ENCODE measurements at places on chromosomes 5 and 9. TPM values are rescaled to one million over a fixed set of nuclear protein-coding genes. Genes with fewer than 3 reads are reported as not detected.

The LURAP1L gene
- not detected for total RNA-seq

- DNase-seq = no peak
Observed at GRCh38 chr5:32740651-32741050, 29.5 kb downstream of the NPR3 start.

DNA sequence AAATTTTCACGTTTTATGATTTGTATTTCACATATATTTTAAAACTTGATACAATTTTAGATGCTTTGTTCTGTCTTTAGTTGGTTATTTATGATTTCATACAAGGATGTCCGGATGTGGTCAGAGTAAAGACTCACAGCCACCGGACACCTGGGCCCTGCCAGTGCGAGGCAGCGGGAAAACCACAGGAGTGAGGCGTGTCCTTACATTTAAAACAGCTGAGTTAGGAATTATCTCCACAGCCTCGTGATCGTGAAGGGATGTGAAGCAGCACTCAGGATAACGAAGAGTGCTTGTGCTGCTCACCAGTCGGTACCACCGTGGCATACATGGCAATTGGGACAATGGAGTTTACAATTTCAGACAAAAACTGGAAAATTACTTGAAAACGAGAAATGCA, 14.0 kb downstream of the SNX18 start:
- DNase-seq = no peak

The PLK2 gene
- total RNA-seq = 3.8 TPM

DNA sequence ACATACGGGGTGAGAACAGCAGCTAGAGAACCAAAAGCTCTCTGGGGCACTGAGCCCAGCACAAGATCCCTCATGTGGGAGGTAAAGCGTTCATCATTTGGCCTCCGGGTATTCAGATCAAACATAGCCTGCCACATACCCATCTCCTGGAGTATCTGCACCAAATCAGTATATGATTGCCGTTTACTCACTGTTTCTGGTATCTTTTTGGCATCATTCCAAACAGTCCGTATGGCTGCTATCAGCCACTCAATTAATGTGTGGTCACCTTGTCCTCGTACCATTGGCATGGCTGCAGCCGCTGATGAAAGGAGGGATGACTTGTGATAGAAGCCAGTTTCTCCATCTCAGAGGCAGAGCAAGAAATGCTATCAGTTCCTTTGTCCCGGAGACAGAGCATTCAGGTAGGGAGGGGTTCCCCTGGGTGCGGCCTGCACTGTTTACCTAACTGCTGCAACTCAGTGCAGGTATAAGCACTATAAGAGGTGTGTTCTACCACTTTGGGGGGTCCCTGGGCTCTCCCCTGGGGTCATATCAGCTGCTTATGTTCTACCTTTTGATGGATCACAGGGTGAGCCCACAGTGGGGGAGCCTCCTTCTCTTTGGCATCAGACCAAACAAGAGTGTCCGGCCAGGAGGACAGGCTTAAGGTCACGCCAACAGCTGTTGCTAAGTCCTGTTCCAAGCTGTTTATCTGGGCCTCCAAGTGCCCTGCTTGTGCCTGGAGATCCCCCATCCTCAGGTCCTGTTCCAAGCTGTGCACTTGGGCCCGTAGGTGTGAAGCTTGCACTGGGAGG, 9.4 kb downstream of the DMAC1 start:
- no peak for DNase-seq

The FOXD4L5 gene
- 0.07 TPM for total RNA-seq

- DNase-seq = no peak
Observed at GRCh38 chr5:136065588-136065987, 36.8 kb downstream of the TGFBI start.

The EFNA5 gene
- not detected for total RNA-seq

The NSA2 gene
- 163 TPM for total RNA-seq

DNA sequence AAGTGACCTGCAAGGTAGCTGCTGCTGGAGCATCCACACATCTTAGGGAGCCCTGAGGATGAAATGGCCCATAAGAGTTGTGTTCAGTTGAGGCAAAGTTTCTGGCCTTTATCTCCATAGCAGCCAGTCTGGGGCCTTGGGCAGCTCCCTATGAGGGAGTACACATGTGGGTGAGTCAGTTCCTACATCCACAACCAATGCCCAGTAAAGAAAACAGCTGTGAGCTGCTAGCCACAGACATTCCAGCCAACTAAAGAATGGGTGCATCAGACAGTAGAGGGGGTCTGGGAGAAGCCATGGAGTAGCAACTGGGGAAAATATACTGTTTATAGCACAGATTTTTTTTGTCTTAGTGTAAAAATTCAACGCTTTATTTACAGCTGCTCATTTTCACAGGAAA, 720.7 kb downstream of the TLE1 start:
- DNase-seq = no peak

GRCh38 chr5:6856653-6857052, 143.4 kb downstream of the TENT4A start:
- DNase-seq = no peak

The GFI1B gene
- total RNA-seq = 0.19 TPM

The LMBRD2 gene
- total RNA-seq = 10.2 TPM
